Vagina (tissue), 2 donors: ENCODE measurements at places on chromosomes 1 and 21.
A peak's percentile ranks its signal among the peaks of the same experiment; 100 is the strongest.

- DNase-seq, result no peak
Observed at GRCh38 chr1:179034720-179035119, 9.0 kb downstream of the FAM20B start.

DNA sequence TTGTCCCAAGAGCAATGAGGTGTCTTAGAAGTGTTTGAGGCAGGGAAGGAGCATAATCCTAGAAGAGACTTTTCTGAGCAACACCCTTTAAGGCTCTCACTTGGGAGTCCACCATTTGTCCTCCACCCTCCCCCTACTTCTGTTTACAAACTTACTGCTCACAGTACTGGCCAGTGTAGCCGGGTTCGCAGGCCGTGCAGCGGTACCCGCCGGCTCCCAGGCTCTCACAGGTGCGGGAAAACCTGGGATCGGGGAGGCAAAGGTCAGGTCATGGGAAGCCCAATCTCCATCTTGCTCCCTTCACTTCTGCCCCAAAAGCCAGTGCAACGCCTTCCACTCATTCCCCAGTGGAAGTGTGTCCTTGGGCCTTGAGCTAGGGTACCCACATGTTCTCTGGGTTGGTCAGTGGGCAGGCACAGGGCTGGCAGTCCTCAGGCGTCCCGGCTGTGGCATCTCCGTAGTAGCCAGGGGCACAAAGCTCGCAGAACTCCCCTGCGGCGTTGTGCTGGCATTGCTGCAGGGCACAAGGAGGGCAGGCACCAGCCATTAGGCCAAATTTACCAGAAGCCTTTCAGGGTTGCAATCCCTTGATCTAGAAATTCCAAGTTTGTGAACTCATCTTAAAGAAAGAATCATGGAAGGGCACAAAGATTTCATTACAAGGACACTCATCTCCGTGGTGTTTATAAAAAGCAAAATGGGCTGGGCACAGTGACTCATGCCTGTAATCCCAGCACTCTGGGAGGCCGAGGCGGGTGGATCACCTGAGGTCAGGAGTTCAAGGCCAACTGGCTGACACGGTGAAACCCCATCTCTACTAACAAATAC, 49.8 kb downstream of the LDLRAD2 start:
- DNase-seq, result no peak

- DNase-seq, result no peak
Observed at GRCh38 chr1:228487336-228488124, at the start of gene RNF187. TSS of gene RNF187 (plus strand) at chr1:228487382.

GRCh38 chr1:31897526-31898100, 40.6 kb downstream of the PTP4A2 start:
- DNase-seq, result no peak

- DNase-seq, result no peak
Observed at GRCh38 chr1:48753293-48753692, 23.4 kb downstream of the BEND5 start.

DNA sequence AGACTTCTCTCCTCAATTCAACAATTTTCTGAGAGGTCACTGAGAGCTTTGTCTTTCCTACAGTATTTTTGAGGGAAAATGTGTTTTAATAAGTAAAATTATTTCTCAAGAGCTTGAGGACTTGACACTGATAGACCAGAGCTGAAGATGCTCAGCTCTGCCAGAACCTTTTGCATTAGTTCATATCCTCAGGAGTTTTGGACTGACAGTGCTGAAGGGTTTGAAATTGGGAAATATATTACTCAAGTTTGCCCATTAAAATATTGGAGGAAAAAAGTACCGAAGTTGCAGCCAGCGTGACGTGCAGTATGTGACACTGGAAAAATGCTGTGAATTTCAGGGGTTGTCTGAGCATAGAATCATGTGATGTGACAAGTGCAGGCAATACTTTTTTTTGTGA, 346.6 kb upstream of the DPYD start:
- DNase-seq, result no peak

- DNase-seq, result no peak
Observed at GRCh38 chr1:9439074-9439761, 100.0 kb upstream of the SLC25A33 start.

- no peak for DNase-seq
Observed at GRCh38 chr1:202164271-202165037, 4.1 kb upstream of the PTPN7 start.

- no peak for DNase-seq
Observed at GRCh38 chr1:229363723-229364122, 20.9 kb upstream of the CCSAP start.

- no peak for DNase-seq
Observed at GRCh38 chr1:75035536-75035935, 98.7 kb upstream of the LHX8 start.

DNA sequence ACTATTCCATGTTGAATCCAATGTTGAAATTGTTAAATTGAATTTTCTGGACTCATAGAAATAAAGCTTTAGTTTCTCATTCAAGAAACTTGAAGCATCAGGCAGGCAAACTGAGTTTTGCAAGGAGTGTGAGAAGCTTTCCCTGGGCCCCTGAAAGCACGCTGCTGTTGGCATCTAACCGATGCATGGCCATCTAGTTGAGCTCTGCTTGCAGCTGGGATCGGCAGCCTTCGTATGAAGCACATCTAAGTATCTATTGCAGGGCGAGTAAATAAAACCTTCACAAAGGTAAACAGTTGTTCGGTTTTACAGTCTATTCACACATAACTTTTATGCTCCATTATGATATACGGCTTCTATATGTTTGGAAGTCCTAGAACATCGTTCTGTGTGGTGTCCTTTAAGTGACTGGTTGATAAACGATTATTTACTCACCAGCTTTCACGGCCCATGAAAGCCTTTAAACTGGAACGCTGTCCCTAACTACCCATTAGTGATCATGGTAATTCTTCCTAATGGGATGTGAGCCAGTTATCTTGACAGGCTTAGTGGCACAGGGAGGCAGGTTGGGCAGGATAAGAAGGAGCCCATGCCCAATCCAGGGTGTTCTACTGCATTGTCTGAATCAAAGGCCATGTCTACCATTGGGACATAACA, 71.7 kb downstream of the SEC16B start:
- DNase-seq, result no peak

DNA sequence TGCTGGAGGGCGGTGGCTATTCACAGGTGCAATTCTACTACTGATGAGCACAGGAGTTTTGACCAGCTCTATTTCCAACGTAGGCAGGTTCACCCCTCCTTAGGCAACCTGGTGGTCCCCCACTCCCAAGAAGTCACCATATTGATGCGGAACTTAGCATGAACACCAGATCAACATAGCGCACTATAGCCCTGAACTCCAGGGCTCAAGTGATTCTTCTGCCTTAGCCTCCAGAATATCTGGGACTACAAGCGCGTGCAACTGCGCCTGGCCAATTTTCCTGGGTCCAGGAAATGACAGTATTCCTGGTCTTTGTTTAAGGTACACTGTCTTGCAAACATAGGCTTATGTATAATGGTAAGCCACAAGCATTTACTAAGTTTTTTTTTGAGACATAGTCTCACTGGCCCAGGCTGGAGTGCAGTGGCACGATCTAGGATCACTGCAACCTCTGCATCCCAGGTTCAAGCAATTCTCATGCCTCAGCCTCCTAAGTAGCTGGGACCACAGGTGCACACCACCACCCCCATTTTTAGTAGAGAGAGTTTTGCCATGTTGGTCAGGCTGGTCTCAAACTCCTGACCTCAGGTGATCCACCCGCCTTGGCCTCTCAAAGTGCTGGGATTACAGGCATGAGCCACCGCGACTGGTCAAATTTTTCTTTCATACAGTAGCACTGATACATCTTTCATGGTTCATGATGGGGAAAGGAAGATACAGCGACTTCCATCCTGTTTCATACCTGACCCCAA, 12.6 kb downstream of the MCL1 start:
- DNase-seq, result no peak

DNA sequence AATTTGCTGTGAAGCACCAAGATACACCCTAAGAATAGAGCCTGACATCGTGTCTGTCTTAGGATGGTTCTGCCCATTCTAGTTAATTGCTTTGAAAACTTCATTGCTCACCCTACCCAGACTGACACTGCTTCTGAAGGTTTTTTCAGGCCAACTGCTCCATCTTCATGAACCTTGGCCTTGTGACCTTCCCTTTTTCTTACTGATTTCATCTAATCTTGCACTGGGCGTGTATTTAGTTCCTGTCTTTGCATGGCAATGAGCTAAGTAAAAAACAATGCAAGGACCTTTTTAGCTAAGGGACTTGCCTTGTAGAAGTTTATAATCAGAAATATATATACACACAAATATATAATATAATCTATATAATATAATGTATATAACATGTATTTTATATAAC, 108.0 kb downstream of the PBX1 start:
- no peak for DNase-seq

GRCh38 chr21:39232861-39233291, 49.6 kb upstream of the PSMG1 start:
- DNase-seq, result no peak

DNA sequence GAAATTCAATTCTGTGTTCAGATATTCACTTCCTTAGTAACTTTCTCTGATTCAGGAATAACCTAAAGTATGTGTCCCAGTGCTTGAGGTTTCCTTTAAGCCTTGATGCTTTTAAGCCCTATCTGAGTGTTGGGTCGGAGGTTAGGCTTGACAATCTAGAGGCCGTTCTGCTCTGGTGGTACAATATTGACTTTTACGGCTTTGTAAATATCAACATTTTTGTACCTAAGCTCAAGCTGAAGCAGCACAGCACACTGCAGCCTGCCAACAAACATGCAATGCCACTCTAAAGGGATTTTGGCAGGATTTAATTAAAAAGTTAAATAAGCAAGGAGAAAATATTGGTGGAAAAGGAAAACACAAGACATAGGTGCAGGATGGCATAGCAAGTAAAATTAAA, 279.2 kb downstream of the NEGR1 start:
- DNase-seq, result no peak

DNA sequence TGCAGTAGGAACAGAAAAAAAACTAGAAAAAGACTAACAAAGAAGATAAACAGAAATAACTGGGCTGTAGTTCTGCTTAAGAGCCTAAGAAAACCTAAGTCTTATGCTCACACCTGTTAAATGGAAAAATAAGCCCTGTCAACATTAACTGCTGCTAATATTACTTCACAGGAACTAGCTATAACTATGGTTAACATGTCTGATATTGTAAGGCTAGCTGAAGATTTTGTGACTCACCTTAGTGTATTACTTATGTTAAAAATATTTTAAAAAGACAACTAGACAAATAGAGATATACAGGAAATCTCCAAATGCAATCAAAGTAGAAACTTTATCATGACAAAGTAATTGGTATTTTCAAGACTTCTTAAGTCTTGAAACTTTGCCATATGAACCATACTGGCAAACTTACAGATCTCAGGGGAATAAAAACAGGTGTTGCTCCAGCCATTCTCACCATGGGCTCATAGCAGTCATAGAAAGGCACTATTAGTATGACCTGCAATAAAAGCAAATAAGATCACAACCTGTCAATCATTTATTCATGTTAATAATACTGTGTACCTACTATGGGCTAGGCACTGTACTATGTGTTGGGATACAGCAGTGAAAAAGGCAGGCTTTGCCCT, 30.7 kb downstream of the KYAT3 start:
- no peak for DNase-seq

GRCh38 chr1:24098943-24099638, 12.8 kb downstream of the MYOM3 start:
- DNase-seq, result no peak

DNA sequence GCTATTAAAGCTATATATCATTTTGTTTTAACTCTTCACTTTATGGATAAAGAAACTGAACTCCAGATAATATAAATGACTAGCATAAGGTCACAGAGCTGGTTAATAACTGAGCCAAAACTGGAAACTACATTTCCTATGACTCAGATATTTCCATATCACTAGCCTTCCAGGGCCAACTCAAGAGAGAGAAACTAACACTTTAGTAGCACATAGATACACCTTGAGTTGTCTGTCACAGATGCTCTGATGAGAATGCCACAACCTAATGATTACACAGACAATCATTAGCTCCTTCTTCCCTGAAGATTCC, 40.7 kb downstream of the NME7 start:
- DNase-seq, result no peak

- DNase-seq, result no peak
Observed at GRCh38 chr1:221555689-221556433, 186.0 kb downstream of the DUSP10 start.

DNA sequence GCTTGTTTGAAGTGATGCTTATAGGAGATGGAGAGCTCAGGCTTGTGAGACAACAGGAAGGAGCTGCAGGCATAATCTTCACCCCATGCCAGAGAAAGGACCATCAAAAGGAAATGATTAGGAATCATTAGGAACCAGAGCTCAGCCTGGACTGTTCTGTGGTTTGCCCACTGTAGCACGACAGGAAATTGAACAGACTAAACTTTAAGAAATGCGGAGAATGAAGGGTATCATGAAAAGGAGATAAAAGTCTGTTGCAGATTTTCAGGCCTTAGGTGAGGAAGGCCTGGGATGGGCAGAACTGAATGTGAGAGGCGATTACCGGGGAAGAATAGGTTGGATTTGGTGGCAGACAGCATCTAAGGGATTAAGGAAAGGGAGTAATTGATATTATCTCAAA, 292.0 kb upstream of the PLXNA2 start:
- DNase-seq, result peak; percentile 67

DNA sequence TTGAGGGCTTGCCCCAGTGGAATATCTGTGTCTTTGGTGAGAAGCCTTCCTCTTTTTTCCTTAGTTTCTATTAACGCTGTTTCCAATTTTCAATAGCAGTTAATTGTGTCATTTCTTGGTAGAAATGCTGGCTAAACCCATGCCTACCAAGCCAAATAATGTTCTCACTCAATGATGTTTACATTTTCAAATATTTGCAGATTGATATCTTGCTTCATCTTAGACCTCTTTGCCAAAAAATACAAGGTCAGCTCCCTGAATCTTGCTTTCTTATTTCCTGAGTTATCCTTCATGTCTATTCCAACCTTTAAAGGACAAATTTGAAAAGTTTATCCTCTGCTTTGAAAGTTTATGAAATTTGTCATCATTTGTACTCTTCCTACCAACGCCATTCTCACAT, 5.1 kb downstream of the KCNJ15 start:
- DNase-seq, result no peak

GRCh38 chr1:181425566-181425965, 57.8 kb upstream of the CACNA1E start:
- no peak for DNase-seq

DNA sequence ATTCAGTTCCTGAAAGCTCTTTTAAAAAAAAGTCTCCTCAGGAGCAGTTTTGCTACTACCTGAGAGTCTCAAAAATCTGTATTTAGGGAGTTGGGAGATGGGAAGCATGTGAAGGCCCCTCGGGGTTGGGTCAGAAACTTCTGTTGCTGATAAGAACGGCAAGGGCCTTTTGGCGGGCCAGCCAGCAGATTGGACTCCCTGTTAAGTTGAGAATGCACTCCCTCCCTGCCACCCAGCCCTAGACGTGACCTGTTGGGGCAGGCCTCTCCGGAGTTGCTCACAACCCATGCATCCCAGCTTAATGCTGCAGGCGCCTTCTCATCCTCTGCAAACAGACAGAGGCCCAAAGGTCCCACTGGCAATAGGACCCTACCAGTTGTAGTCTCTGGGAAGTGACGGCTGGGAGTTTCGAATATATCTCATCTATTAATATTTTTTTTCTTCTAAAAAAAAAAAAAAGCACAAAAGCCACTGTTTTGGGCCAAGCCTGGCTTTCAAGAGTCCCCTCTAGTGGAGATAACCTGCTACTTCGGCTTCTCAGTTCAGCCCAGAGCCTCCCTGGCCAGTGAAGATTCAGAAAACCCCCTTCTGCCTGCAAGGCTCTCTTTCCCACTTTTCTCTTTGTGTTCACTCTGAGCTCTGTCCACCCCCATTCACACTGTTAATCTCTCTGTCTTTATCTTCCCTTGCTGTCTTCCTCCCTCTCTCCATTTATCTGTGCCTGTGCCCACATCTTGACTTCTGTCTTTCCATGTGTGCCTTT, 5.3 kb downstream of the PLXNA2 start:
- no peak for DNase-seq
